ENCODE measurements at places on chromosomes 4 and X. TPM values are rescaled to one million over a fixed set of nuclear protein-coding genes. Genes with fewer than 3 reads are reported as not detected.

- DNase-seq, result no peak
Measured at GRCh38 chr4:183919141-183919540, 14.0 kb downstream of the STOX2 start.

GRCh38 chr4:161817914-161818313 is 345.9 kb downstream of the FSTL5 start:
- no peak for DNase-seq

GRCh38 chr4:16085822-16086221 is 2.0 kb upstream of the PROM1 start:
- no peak for DNase-seq

DNA sequence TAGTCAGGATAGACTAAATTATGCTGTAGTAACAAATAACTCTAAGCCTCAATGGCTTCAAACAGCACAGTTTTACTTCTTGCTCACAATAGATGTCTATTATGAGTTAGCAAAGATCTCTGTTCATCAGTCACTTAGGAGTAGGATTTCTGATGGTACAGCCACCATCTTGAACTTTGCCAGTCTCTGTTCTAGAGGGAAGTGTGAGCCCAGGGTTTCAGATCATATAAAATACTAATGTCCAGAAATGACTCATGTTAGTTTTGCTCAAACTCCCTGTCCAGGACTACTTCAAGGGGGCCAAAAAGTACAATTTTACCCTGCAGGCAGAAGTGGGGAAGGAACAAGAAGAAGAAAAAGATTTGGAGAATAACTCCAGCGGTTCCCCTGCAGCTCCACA is 77.1 kb upstream of the LSM6 start:
- no peak for DNase-seq

GRCh38 chr4:113499696-113500095 is 261.8 kb downstream of the CAMK2D start:
- no peak for DNase-seq

- no peak for DNase-seq
Measured at GRCh38 chrX:107154787-107155620, 36.4 kb upstream of the RBM41 start.

DNA sequence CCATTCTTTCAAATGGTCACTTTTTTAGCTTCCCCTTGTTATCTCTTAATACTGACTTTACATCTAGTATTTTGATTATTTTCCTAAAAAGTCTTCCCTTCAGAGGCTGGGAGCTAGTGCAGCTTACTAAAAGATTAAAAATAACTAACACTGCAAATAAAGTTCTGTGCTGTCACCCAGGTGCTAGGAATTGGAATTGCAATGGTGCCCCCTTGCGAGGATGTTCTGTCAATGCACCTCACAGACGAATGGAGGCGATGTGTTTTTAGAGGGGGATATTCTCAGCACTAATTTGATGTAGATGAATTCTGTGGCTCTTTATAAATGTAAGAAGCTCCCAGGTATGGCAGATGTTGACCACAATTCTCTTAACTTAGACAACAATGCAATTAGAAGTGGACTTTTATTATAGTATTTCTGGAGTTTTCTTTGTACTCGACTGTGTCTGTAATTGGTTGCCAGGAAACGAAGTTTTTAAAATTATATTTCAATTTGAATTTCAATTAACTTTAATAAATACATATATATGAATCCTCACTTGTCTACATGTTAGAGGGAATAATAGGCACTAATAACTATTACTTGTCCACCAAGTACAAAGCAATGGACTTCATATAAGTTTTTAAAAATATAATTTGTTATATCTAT is 22.0 kb upstream of the SMIM31 start:
- no peak for DNase-seq

- DNase-seq, result no peak
Measured at GRCh38 chrX:38112566-38112965, 106.2 kb downstream of the SYTL5 start.

GRCh38 chr4:143616771-143617170 is 83.7 kb downstream of the FREM3 start:
- no peak for DNase-seq

- no peak for DNase-seq
Measured at GRCh38 chrX:12903646-12904045, 2.8 kb upstream of the TLR8 start.

GRCh38 chr4:1449475-1449832 is 43.2 kb upstream of the NKX1-1 start:
- DNase-seq, result peak; percentile 74

DNA sequence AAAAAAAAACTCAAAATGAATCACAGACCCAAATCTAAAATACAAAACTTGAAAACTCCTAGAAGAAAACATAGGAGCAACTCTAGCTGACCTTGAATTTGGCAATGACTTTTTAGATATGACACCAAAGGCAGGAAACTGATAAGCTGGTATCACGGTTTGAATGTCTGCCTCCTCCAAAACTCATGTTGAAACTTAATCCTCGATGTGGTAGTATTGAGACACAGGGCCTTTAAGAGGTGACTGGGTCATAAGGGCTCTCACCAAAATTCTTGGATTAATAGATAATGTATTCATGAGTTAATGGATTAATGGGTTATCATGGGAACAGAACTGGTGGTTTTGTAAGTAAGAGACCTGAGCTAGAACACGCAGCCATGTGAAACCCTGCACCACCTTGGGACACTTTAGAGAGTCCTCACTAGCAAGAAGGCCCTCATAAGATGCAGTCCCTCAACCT is 40.5 kb downstream of the FRYL start:
- DNase-seq, result no peak

DNA sequence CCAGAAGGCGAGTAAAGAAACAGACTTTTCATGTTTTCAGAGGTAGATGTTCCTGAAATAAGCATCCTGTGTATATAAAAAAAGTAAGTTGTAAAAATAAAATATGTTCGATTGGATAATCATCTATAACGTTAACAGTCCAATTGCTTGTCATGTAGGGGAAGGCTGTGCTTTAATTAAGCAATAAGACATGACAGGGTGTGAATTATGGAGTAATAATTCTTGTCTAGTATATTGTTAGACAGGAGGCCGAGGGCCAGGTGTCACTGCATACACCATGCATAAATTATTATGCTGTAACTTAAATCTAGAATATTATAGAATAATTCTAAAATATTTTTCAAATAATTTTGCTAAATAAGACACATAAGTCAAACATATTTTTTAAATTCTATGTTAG is 494.6 kb upstream of the TENM3 start:
- no peak for DNase-seq

DNA sequence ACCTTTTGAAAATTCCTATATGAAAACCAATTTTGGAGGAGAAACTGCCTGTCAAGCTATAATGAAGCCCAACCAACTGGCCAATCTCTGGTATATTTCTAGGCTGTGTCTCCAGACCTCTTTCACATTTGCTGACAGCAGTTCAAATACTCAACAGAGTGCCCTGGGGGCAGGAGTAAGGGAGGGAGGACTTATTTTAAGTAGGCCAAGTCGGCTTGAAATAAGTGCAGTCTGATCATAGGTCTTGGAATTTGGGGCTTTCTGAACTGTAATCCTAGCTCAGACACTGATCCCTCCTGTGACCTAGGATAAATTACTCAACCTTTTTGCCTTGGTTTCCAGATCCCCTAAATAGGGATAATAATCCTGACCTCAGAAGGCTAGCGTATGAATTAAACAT is 59.4 kb upstream of the SLC7A11 start:
- DNase-seq, result no peak

- DNase-seq, result no peak
Measured at GRCh38 chr4:121182296-121182695, 18.2 kb upstream of the TNIP3 start.

GRCh38 chrX:113594123-113594841 is 753.7 kb upstream of the AMOT start:
- DNase-seq, result no peak

DNA sequence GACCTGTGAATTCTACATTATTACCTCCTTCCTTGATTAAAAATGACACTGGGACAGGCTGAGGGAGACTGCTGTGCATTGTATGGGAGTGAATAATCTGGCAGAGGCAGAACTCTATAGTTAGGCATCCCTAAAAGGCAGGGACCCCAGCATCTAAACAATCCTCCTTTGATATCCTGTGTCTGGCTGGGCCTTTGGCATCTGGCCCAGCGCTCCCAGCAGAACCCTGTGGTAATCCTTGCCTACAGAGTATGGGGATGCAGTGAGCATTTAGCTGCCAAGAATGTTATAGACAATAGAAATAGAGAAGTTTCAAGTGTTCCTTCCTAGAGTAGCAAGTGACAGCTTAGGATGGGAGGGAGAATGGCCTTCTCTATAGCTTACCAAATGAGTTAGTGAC is 38.5 kb downstream of the ZCCHC12 start:
- DNase-seq, result no peak

DNA sequence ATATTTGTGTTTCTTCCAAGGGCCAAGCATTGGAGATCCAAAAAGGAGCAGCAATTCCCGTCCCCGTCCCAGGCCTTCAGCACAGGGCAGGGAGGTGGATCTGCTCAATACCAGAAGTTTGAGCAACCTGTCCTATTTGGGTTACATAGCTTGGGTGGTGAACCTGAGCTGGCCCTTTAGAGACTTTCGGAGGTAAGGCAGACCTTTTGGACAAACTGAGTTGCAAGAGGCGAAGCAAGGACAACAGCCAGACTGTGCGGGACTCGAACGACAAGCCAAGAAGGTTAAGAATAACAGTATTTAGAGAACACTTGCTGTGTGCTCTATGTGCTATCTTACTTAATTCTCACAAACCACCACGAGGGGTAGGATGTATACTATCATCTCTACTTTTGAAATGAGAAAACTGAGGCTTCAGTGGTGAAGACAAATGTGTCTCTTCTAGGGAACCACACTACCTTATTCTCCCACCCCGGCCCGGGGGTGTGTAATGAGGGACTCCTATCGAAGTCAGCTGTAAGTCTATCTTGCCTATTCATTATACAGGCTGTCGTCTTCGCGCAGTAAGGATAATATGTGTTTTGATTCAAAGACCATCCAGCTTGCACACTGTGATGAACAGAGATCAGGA is 1.3 kb downstream of the NOP14 start:
- no peak for DNase-seq

DNA sequence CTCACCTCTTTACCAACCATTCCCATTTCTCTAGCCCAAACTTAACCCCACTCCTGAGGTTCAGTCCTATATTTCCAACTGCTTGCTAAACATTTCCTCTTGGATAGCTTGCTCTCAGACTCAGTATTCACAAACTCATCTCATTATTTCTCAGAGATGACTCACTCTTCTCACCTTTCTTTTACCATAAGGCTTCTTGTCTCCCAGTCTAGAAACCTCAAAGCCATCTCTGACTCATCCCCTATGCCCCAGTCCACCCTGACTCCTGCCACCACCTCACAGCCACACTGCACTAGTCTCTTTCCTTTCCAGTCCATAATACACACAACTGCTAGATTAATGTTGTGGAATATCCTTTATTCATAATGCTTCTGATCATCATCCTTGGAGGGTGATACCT is 4.8 kb downstream of the FRMPD3 start:
- DNase-seq, result no peak

DNA sequence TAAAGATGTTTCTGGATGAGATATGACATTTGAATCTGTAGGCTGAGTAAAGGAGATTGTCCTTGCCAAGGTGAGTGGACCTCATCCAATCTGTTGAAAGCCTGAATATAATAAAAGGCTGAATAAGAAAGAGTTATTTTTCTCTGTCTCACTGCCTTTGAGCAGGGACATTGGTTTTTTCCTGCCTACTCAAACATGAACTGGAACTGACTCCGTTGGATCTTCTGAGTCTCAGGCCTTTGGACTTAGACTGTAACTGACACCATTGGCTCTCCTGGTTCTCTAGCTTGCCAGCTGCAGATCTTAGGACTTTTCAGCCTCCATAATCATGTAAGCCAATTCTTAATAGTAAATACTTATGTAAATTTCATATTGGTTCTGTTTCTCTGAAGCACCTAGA is 43.5 kb downstream of the PPEF2 start:
- DNase-seq, result no peak

DNA sequence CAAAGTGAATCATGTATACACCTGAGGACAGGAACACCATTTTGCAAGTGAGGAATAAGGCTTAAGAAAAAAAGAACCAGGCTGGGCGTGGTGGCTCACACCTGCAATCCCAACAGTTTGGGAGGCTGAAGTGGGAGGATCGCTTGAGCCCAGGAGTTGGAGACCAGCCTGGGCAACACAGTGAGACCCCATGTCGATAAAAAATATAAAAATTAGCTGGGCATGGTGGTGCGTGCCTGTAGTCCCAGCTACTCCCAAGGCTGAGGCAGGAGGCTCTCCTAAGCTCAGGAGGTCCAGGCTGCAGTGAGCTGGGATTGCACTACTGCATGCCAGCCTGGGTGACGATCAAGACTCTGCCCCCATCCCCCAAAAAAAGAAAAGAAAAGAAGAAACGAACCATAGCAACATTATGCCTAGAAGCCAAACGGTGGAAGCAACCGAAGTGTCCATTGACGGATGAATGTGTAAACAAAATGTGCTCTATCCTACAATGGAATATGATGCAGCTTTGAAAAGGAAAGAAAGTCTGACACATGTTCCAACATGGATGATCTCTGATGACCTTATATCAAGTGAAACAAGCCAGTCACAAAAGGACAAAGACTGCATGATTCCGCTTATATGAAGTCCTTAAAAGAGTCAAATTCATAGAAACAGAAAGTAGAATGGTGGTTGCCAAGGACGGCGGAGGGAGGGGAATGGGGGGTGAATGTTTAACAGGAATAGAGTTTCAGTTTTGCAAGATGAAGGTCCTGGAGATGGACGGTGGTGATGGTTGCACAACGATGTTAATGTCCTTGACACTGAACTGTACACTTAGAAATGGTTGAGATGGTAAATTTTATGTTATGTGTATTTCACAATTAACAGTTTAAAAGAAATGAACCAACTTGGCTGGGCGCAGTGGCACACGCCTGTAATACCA is 8.6 kb upstream of the KIAA0232 start:
- DNase-seq, result peak; percentile 17

GRCh38 chrX:130636277-130636676 is 234.5 kb downstream of the RBMX2 start:
- no peak for DNase-seq

- no peak for DNase-seq
Measured at GRCh38 chr4:7510538-7510937, 75.8 kb upstream of the PSAPL1 start.

Gene SMIM43
- not detected for total RNA-seq

Gene USO1
- 68.8 TPM for total RNA-seq

Gene UXT
- total RNA-seq, result 70.1 TPM

Gene ABCG2
- total RNA-seq, result 1.6 TPM

Gene SH3TC1
- total RNA-seq, result 36.6 TPM

Gene RNF212
- total RNA-seq, result 4.0 TPM

Gene GPRIN3
- 5.4 TPM for total RNA-seq

Gene REPS2
- total RNA-seq, result 3.9 TPM

Gene TMEM47
- 305 TPM for total RNA-seq

Gene KIF4A
- 0.10 TPM for total RNA-seq

Gene HPGDS
- total RNA-seq, result 7.5 TPM

Gene IGSF1
- total RNA-seq, result 1.5 TPM

Gene SYP
- total RNA-seq, result 1.1 TPM
